Fibroblast of villous mesenchyme (primary cell): ENCODE measurements at places on chromosomes 7 and 10.

DNA sequence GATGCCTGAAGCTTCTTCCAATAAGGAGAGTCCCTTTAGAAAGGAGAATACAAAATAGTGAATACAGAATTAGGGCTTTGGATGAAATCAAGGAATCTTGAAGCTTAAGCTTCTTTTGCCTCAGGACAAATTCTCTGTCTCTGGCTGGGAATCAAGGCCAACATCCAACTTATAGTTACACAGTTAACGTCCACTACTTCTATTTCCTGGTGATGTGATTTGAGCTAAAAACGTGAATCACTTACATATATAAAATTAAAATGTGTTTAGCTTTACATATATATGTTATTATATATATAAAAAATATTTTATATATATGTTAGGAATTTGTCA, 11.4 kb upstream of the INPP5F start:
- no peak for DNase-seq

GRCh38 chr7:103824251-103824650, 165.2 kb downstream of the RELN start:
- DNase-seq = no peak

DNA sequence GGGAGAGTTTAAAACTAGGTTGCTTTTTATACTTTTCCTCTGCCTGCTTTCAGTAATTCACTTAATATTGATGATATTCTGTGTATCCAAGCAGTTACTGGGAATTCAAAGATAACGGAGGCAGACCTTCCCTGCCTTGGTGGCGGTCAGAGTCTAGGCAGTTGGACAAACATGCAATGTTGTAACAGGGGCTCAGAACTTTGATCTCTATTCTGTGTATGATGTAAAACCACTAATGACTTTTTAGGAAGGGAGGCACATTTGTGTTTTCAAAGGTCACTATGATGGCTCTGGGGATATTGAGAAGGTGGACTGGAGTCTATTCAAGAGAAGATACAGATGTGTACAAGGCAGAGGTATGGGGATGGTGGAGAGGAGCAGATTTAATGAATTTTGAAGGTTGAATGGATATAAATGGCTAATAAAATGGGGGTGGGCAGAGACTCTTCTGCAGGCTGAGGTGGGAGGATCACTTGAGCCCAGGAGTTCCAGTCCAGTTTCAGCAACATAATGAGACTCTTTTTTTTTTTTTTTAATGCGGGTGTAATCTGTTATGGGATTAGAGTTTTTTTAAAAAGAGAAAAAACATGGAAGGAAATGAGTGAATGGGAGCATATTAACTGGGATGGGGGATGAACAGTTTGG, 5.7 kb upstream of the PON2 start:
- no peak for DNase-seq

- DNase-seq = peak; percentile 20
Observed at GRCh38 chr7:152076324-152076821, 50.9 kb downstream of the GALNT11 start.

DNA sequence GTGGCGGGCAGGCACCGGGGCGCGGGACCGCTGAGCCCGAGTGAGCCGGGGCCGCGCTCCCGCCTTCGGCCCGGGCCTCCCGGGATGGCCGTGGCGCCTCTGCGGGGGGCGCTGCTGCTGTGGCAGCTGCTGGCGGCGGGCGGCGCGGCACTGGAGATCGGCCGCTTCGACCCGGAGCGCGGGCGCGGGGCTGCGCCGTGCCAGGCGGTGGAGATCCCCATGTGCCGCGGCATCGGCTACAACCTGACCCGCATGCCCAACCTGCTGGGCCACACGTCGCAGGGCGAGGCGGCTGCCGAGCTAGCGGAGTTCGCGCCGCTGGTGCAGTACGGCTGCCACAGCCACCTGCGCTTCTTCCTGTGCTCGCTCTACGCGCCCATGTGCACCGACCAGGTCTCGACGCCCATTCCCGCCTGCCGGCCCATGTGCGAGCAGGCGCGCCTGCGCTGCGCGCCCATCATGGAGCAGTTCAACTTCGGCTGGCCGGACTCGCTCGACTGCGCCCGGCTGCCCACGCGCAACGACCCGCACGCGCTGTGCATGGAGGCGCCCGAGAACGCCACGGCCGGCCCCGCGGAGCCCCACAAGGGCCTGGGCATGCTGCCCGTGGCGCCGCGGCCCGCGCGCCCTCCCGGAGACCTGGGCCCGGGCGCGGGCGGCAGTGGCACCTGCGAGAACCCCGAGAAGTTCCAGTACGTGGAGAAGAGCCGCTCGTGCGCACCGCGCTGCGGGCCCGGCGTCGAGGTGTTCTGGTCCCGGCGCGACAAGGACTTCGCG, 534 bp downstream of the FZD9 start:
- DNase-seq = no peak

GRCh38 chr7:65250697-65251395, 122.8 kb upstream of the ZNF92 start:
- no peak for DNase-seq

- no peak for DNase-seq
Observed at GRCh38 chr7:14385074-14385473, 395.6 kb upstream of the ETV1 start.

GRCh38 chr10:8456386-8456785, 401.9 kb downstream of the GATA3 start:
- no peak for DNase-seq

GRCh38 chr7:149790146-149790548, 16.8 kb upstream of the ZNF467 start:
- DNase-seq = peak; percentile 10

DNA sequence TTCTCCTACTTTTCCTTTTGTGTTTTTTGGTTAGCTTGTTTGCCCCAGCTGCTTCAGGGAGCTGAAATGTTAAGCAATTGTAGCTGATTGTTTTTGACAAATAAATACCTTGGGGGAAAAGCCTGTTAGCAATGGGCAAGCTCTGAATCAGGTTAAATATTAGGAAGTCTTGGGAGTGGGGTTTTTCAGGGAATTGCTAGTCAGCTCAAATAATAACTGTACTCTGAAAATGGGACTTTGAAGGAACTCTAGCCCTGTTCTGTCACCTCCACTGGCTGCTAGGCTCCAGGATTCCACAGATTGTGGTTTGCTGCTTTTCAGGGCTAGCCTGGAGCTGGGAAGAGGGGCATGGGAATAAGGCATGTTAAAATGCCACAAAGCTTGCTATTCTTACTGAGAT, 39.5 kb downstream of the ADK start:
- no peak for DNase-seq

- no peak for DNase-seq
Observed at GRCh38 chr7:139265673-139266072, 34.6 kb downstream of the UBN2 start.

GRCh38 chr7:142714375-142714774, 34.9 kb upstream of the PRSS1 start:
- no peak for DNase-seq

DNA sequence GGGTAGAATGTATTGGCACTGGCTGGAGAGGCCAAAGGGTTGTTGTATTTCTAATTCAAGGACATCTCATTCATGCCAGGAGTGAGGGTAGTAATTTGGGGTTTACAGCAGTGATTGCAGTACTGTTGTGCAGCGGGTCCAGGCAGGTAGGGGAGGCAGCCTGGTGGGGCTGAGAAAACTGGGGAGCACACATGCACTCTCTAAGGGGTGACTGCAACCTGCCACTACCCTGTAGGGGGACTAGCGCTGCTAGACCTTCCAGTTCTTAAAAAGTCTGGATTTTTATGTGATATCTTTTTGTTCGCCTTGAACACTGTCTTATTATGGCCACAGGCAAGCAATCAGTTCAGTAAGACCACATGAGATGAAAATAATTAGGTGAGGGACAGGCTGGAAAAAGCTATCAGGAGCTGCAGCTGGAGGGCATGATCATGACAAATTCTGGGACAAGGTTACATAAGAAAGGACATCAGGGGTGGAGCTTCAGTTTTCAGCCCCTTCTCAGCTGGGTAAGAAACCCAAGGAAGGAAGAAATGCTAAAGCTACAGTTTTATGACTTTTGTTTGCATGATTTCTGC, 149.0 kb downstream of the ARHGAP21 start:
- no peak for DNase-seq

DNA sequence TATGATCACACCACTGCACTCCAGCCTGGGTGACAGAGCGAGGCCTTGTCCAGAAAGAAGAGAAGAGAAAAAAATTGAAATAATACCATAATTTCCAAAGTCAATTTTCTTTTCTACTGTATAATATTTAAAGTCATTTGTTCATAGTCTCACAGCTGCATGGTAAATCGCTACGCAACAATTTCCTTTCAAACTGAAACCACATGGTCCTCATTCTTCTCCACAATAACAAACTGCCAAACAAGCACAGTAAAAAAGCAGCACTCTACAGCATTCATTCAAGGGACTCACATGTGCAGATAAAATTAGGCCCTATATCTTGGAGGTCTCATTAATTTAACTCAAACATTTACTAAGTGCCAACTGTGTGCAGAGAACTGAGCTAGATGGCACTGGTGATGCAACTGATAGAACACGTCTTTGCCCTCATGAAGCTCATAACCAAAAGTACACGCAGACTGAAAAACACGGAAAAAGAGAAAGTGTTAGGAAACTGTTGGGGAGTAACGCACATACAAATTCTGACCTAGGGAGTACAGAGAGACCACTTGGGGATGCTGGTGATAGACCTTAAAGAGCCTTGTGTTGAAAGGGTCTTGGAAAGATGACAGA, 68.4 kb upstream of the SRRM3 start:
- DNase-seq = no peak

- no peak for DNase-seq
Observed at GRCh38 chr10:76007667-76008181, 576.3 kb downstream of the LRMDA start.

- DNase-seq = peak; percentile 81
Observed at GRCh38 chr7:93011351-93012294, 106.2 kb downstream of the SAMD9 start.

DNA sequence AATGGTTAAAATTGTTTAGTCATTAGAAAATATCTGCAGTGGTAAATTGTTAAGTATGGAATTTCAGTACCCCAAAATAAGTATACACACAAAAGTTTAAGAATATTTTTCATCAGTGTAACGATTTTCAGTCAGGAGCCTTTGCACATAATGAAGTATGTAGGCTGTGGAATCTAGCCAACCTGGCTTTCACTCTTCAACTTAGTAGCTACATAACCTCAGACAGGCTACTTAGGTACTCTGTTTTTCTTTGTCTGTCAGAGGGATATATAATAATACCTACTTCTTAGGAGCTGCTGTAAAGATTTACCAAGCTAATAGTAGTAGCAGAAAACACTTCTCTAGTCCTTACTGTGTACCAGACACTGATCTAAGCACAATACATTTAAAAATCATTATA, 137.5 kb downstream of the ZEB1 start:
- DNase-seq = no peak

- peak; percentile 11 for DNase-seq
Observed at GRCh38 chr7:138359870-138360559, 100.0 kb upstream of the TRIM24 start.

GRCh38 chr10:100693821-100694220, 51.6 kb upstream of the PAX2 start:
- DNase-seq = no peak

- no peak for DNase-seq
Observed at GRCh38 chr10:13051126-13051694, 48.8 kb upstream of the OPTN start.

DNA sequence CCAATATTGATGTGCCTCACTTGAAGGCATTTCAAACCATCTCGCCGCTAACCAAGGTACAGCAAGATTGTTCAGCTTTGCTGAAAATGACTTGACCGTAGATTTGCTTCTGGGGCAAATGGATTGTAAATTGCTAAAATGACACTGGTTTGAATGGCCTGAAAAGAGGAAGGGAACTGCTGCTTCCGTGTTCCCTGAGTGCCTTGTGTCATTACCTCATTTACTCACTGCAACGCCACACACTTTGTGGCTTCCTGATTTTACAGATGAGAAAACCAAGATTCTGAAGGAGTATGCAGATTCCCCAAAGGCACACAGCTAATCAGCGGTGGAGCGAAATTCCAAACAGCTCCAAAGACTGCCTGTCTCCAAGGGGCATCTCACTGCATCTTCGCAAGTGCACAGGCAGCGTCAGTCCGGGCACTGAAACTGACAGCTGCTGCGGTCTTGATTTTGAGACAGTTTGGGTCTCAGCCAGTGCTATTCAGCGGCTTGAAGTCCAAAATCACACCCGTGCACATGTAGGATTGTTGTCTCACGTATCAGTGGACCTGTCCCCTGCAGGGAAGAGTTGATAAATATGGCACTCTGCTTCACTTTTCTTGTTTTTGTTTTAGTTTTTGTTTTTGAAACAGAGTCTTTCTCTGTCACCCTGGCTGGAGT, 290.9 kb downstream of the DPP6 start:
- no peak for DNase-seq

GRCh38 chr10:34024282-34024681, 689.8 kb upstream of the NRP1 start:
- peak; percentile 10 for DNase-seq

DNA sequence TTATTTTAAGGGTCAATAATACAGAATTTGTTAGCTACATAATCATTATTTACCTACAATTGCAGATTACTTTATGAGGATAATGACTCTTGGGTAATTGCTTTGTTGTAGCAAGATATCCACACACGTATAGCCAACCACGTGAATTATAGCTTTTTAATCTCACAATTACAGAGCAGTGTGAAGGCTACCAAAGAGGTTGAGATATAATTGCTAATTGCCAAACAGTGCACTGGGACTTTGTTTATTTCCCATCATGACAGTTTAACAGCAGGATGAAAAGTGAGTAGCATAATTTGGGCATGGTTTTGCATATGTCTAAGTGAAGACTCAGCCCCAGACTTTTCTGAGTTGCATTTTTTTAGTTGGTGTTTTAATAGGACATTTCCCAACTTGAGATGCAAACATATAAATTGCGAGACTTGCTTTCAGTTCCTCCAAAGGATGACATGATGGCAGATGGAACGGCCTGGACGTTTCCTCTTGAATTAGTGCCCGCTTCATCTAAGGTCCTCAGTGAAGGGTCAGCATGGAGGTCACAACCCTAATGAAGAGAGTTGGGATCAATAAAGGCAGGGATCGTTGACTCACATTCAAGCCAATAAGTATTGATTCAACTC, 180.7 kb upstream of the GPR26 start:
- DNase-seq = no peak

- no peak for DNase-seq
Observed at GRCh38 chr7:104922182-104923009, 91.6 kb upstream of the KMT2E start.

GRCh38 chr10:116819999-116820677, 29.2 kb upstream of the ENO4 start:
- DNase-seq = no peak

DNA sequence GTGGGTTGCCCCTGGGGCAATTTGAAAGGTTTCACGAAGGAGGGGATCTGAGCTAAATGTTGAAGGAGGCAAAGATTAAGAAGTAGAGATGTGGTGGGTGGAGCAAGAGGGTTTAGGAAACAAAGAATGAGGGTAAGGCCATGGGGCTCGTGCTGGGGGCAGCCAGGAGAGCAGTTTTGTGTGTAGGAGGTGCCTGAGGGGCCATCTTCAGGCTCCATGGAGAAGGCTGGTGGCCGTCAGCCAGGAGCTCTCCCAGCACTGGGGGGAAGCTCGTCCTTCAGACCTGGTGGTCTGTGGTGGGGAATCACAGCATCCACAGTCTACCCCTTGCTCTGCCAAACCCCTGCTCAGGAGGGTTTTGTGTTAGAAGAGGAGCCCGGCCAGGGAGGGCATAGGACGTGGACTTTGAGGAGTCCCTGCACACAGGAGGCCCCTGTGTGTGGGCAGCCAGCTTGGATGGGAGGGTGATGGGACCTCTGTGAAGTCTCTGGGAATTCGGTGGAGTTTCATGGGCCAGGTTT, 11.8 kb upstream of the CXCL12 start:
- DNase-seq = no peak

- DNase-seq = peak; percentile 37
Observed at GRCh38 chr10:32141018-32141807, 85.0 kb upstream of the KIF5B start.
